ENCODE measurements at places on chromosomes 13 and 19.

GRCh38 chr19:14804765-14805164 lies 26.4 kb upstream of the ADGRE2 start:
- DNase-seq: no peak

DNA sequence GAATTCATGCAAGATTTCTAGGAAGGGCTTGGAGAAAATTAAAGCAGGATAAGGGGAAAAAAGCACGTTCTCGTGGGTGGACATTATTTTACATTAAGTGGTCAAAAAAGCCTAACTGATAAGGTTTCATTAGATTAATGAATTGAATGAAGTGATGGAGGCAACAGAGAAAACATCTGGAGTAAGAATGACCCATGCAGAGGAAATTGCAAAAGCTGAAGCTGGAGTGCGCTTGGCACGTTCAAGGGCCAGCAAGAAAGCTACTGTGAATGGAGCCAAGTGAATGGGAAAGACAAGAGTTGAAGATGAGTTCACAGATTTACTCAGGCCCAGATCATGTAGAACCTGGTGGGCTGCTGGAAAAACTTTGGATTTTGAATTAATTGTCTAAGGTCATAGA lies 777.9 kb downstream of the DACH1 start:
- no peak for DNase-seq

- DNase-seq: peak; percentile 22
Measured at GRCh38 chr19:40341601-40342482, 6.4 kb downstream of the C19orf47 start.

DNA sequence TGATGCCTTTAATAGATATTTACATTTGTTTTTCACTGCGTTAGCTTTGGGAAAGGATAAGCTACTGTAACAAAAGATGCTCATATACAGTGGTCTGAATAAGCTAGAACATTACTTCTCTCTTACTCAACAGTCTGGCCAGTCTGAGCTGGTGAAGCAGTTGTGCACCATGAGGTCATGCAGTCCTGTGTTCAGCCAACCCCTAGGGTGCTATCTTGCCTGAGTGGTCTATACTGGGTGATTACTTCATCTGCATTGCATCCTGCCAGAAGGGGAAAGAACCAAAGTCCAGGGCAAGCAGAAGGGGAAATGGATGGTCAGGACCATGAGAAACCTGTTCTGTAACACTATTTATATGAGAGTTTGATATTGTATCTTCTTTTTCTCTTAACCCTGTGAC lies 31.5 kb downstream of the ERCC5 start:
- DNase-seq: peak; percentile 15

DNA sequence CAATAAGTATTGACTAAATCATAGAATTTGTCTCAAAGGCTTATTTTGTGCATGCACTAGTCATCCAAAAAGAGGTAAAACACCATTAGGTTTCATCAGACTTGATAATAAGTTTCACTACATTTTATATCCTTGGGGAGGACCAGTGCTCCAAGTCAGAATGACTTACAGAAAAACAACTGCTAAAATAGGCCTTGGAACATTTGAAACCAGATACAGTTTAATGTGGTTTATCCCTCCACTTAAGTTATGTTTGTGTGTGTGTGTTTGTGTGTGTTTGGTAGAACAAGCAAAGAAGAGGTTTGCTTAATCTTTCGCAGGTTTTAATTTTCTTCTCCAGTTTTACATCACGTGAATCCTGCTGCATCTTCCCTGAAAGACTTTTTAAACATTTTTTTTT lies 570.9 kb downstream of the PCDH9 start:
- DNase-seq: no peak

- DNase-seq: no peak
Measured at GRCh38 chr13:27980280-27980998, 8.1 kb downstream of the URAD start.

DNA sequence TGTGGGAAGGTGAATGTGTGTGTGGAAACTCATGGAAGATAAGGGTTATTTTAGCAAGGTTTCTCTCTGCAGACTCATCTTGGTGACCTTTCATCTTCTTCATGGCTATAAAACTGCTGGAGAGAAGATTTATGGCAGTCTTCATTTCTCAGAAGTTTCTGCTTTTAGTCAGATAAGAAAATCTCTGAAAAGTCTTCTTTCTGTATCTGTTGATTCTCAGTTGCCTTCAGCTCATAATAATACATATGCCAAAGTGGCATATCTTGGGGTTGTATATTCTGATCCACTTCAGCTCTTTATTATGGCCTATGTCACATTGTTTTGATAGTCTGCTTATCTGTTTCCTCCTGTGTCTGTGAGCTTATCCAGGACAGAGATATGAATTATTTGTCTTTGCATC lies 143.3 kb upstream of the TMTC4 start:
- no peak for DNase-seq

- peak; percentile 44 for DNase-seq
Measured at GRCh38 chr19:53333066-53333462, 485 bp upstream of the ZNF845 start.

- DNase-seq: no peak
Measured at GRCh38 chr19:7918615-7919421, 1.3 kb upstream of the SNAPC2 start.

DNA sequence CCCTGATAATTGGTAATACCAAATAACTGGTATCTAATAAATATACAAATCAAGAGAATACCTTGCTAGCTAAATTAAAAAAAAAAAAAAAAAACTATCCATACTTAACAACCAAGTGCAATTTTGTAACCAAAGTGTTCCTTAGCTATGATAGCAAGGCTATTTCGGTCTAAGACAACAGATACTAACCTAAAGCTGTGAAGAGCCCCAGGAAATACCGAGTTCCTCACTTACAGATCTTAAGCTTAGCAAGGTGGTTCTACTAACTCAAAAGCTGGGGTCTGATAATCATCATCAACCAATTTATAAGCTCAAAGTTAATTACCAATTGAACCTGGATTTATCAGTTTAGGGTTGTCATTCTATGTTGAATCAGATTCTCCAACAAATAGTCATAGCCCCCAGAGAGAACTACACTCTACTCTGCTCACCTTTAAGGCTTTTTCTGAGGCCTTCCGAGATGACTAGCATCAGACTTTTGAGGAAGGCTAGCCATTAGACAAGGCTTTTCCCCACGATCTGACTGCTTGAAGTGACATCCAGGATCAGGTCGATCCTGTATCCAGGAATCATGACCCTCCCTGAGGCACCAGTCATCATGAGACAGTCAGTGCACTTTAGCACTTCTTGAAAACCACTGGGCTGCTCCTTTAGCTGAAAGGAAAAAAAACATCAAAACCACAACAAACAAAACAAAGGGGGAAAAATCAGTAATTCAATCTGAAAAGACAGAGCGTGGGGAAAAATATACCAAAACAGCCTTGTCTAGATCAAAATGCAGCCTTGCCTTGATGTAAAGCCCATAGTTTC lies 31.9 kb downstream of the INTS6 start:
- no peak for DNase-seq

GRCh38 chr19:10546817-10547216 lies 3.1 kb downstream of the ATG4D start:
- no peak for DNase-seq

DNA sequence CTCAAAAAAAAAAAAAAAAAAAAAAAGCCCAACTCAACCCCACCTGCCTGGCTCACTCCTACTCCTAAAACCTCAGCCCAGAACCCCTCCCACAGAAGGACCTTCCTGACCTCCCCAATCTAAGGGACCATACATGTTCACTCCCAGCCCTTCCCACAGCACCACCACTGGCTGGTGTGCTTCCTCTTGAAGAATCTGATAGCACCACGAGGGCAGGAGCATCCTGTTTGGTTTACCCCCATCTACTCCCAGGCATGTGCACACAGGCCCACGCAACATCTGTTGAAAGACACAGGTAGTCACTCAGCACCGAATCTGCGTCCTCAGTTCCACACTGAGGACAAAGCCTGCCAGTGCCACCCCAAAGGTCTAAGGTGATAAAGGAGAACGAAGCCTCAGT lies 8.2 kb downstream of the LATS2 start:
- DNase-seq: no peak

DNA sequence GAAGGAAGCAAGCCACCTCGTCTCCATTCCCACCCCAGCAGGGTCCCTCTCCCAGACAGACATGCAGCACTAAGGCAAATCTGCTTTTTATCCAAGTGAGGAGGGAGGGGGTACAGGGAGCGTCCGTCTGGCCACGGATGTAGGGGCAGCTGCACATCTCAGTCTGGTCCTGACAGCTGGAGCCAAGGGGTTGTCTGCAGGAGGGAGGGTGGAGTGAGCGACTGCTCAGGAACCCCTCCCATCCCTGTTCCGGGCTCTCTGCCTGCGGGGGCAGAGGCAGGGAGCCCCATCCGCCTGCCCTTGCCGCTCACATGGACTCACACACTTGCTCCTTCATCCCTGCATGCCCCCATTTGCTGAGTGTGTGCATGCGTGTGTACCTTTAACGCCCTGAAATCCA lies 2.5 kb downstream of the TMEM190 start:
- no peak for DNase-seq

DNA sequence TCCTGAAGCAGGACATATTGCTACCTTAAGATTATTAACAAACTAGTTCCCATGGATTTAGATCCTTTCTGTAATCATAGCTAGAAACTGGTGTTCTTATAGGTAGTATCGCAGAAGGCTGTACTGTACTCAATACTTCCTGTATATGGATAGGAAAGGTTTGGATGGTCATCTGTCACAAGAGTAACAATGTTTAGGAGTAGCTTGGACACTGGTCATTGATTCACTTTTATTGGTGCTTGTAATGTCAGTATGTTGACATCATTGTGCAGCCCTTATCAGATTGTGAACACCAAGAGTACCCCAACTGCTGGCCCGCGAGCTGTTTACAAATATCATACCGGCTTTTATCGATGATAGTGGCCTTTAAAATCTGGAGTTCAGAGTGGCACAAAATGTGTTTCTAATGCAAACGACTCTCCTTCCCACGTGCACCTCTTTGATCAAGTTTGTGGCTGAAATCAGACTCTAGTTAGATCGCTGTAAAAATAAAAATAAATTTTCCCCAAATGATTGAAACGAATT lies 605 bp upstream of the CDK8 start:
- no peak for DNase-seq

- DNase-seq: no peak
Measured at GRCh38 chr19:9881720-9882119, 46.6 kb downstream of the PIN1 start.

GRCh38 chr13:31242367-31242766 lies 42.6 kb downstream of the B3GLCT start:
- DNase-seq: peak; percentile 51

GRCh38 chr13:76656500-76656899 lies 229.7 kb downstream of the KCTD12 start:
- DNase-seq: no peak

DNA sequence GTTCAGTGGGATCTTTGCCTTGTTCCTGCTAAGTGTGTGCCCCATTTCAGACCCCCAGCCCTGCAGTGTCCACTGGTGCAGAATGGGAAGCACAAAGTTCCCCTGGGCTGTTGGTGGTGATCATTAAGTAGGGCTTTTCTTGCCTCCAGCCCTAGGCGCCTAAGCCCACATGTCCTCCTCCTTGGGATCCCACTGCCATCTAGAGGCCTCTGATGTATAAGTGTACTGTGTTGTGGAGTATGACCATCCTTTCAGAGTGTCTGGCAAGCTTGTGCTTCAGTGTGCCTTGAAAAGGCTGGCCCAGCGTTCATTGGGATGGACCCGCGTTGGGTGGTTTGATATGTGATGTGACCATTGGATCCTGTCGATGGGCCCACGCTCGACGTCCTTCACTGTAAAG lies 71.2 kb downstream of the WASF3 start:
- DNase-seq: peak; percentile 54

GRCh38 chr13:27293076-27293691 lies 22.6 kb downstream of the RASL11A start:
- no peak for DNase-seq

- peak; percentile 64 for DNase-seq
Measured at GRCh38 chr19:48480558-48481500, 11.7 kb downstream of the CYTH2 start.

DNA sequence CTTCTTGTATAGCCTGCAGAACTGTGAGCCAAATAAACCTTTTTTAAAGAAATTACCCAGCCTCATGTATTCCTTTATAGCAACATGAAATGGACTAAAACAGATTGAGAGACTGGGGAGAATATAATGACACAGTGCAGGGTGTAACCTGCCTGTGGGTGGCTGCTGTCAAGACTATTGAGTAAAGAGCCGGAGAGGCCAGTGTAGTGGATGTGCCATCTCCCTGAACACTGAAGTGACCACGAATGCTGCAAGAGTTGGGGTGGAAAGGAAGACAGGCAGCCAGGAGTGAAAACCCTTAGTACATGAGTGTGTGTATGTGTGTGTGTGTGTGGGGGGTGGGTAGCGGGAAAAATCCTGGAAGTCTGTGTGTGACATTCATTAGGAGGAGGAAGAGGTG lies 55.2 kb upstream of the FLT1 start:
- no peak for DNase-seq

Data from AG10803 (cell line).